Natural killer cell (primary cell): ENCODE measurements at places on chromosomes 16 and 17. TPM values are rescaled to one million over a fixed set of nuclear protein-coding genes. Genes with fewer than 3 reads are reported as not detected.

Gene MIEN1
- total RNA-seq = 51.6 TPM

Gene TNP2
- not detected for total RNA-seq

DNA sequence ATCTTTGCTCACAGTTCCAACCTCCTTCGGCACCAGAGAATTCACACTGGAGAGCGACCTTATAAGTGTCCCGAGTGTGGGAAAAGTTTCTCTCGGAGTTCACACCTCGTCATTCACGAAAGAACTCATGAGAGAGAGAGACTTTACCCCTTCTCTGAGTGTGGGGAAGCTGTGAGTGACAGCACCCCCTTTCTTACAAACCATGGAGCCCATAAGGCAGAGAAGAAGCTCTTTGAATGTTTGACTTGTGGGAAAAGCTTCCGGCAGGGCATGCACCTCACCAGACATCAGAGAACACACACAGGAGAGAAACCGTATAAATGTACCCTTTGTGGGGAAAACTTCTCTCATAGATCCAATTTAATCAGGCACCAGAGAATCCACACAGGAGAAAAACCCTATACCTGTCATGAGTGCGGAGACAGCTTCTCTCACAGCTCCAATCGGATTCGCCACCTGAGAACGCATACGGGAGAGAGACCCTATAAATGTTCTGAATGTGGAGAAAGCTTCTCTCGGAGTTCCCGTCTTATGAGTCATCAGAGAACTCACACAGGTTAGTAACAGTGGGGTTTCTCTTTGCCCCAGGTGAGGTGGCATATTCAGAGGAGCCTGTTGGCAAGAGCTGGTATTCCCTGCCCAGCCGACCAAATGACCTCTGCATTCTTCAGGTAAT lies 6.8 kb downstream of the ZNF263 start:
- no peak for DNase-seq

GRCh38 chr16:77812856-77813500 lies 24.6 kb downstream of the VAT1L start:
- DNase-seq = no peak

- no peak for DNase-seq
These were observed 536.0 kb downstream of the CDH13 start for GRCh38 chr16:83162791-83163190.

- no peak for DNase-seq
These were observed 16.4 kb downstream of the GGA3 start for GRCh38 chr17:75245011-75245410.

- DNase-seq = no peak
These were observed 48.8 kb downstream of the EMP2 start for GRCh38 chr16:10531582-10531981.
